ENCODE measurements at places on chromosomes 2 and 18.

DNA sequence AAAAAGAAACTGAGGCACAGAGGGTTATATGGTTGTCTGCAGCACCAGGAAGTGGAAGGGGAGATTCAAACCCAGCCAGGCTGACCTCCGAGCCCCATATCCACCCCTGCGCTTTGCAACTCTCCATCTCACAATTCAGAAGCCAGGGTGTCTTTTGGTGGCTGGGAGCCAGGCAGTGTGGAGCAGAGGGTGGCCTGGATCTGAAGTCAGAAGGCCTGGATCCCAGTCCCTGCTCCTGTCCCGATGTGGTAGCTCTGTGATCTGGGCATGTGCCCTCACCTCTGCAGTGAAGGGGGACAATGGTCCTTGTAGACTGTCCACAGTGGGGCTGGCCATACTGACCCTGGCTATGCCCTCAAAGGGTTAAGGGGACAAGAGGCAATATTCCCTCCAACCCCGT is 57.0 kb downstream of the CIB4 start:
- DNase-seq, result no peak

GRCh38 chr18:25445430-25445829 is 93.5 kb upstream of the ZNF521 start:
- DNase-seq, result no peak

DNA sequence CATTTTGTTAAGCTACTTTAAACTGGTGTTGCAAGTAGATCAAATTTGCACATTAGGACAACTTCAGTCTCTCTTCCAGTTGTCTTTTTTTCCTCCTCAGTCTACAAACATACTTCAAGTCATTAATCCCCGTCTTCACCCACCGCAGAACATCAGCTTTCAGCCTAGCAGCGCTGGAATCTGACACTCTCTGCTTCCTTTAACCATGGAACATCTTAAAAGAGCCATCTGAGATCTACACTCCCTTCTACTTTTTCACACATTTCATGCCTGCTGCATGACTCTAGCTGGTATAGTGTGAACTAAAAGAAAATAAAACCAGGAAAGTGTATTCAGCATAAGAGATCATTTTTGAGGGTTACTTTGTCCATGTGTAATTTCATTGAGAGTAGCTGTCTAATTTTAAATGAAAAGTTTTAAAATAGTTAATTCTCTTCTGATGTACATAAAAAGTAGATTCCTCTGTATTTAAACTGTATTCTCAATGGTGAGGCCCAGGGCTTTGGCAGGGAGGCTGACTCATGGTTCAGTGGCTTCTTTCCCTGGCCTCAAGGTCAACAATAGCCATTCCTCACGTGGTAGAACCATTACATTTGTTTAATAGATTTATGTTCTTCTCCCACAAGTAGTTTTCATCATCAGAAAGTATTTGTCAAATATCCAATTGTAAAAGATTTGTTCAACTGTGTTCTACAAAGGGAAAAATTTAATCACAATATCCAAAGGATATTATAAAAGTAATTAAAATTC is 16.5 kb downstream of the SGPP2 start:
- no peak for DNase-seq

- DNase-seq, result no peak
Measured at GRCh38 chr2:30400151-30400954, 46.7 kb upstream of the LCLAT1 start.

DNA sequence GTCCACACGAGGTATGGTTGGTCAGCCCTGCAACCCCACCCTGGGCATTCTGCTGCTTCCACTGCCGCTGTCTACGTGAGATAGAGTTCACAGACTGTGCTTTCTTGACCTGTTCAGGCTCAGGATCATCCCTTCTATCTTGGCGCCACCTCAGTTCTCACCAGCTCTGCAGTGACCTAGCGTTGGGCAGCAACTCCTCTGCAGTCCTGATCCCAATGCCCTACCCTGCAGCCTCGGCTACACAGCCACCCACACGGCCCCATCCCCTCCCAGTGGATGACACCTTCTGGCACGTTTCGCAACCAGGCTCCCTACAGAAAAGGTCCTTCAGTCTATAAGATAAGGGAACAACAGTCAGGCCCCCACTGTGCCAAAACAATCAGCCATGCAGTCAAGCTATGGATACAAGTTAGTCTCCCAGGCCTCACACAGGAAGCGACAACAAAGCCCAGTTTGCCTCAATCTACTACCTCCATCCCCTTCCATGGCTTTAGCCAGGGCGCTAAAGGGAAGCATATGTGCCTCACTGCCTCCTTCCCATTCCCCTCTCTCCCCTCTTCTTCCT is 317.9 kb upstream of the PKDCC start:
- no peak for DNase-seq

DNA sequence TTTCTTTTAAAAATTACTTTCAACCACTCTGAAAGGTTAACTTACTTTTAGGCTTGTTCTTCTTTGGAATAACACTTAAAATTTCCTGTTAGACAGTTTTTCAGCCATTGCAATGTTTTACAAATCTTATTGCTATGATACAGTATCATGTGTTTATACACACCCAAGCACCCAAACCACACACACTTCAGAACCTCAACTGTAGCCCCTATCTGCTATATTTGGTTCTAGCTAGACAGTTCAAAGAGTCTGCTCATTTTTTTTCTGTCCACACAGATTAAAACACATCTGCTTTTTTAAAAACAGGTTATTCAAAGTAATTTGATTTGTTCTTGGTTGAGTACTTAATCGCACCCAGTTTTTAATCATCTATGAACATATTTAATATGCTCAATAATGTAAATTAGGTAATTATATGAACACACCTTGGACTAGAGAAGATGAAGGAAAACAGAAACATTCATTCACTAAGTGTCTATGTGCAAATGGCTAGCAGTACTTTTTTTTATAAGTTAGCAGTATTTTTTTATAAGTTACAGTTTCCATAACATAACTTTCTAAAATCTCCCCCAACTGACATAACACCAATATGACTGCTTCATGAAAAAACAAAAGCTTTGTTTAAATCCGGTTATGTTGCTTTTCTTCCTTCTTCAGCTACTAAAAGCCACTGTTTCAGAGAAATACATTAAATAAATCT is 17.6 kb downstream of the FBXO11 start:
- DNase-seq, result peak; percentile 38

DNA sequence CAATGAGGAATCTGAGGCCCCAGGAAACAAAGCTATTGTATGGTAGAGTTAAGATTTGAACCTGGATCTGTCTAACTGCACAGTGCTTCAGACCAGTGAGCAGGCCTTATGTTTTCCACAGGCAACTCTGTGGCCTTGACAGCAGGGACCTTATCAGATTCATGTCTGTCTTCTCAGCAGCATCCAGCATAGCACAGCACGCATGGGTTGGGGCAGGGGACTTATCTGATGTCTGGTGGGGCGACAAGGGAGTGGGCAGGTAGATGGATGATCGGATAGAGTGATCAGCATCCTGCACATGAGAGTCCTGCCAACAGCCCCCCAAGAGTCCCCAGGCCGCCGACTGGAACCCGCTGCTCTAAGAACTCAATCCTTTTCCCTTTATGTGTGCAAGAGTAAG is 28.7 kb upstream of the KCNF1 start:
- no peak for DNase-seq

DNA sequence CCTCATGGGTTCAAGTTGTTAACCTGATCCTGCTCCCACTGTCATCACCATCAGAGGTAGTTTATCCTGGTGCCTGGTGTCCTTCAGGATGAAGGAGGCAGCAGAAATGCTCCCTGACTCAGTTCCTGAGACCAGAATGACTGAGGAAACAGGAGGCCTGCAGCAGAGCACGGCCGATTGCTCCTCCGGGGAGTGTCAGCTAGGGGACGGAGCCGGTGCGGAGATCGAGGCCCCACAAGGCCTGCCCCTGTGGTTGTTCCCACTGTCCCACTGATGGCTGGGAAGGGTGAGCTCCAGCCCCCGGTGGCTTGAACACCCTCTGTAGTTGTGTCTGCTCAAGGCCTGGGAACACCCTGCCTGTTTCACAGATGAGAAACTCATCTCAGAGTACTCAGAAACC is 45.6 kb downstream of the SH3BP4 start:
- no peak for DNase-seq

DNA sequence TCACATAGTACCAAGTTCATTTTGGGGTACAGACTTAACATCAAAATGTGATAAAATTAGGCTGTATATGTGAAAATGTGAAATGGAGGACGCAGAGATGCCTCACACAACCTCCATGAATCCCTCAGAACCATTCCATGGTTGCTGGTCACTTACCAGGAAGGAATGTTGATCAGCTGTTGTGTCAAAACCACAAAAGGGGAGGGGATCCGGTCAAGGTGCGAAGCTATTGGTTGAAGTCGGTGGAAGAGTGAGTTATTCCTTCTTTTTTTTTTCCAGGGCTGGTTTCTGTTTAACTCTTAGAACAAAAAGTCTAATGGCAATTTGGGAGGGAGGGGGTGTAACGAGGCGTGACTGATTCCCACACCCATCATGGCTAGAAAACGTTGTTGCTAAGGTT is 32.3 kb upstream of the REG3A start:
- DNase-seq, result no peak

DNA sequence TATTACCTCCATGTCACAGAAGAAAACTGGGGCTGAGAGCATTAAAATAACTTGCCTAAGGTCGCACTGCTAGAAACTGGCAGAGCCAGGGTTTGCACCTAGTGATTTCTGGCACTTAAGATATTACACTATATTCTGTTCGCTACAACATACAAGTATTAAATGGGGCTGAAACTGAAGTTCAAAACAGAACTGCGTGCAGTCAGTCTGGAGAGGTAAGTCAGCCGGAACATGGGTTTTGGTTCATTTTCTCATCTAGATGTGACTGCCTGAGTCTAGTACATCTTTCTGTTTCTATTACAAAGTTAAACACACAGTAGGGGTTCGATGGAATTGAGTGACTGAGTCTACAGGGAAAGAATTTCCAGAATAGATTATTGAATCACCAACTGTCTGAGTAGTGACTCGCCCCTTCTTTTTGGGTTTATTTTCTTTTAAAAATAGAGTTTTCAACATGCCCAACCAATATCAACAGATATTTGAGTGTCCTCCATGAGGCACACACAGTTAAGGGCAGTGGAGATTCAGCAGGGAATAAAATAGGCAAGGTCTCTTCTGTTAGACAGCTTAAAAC is 150.8 kb downstream of the RNF152 start:
- no peak for DNase-seq

- DNase-seq, result peak; percentile 72
Measured at GRCh38 chr2:15177103-15177502, 384.0 kb downstream of the NBAS start.

GRCh38 chr2:197281421-197281820 is 29.2 kb downstream of the ANKRD44 start:
- DNase-seq, result no peak

DNA sequence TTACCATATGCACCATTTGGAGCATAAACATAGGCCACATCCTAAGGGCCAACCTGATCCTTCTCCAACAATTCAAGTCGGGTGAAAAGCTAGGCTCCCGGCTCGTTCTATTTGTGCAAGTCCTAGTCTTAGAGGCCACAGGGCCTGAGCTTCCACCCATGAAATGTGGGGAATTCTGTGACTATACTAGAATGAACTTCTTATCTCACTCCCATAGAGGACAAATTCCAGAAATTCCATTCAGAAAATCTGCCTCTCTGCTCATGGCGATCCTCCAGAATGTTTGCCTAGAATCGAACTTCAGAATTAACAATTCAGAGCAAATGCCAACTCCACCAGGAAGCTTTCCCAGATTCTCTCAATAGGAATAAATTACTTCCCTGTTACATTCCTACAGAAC is 187.9 kb downstream of the BCL11A start:
- no peak for DNase-seq

- no peak for DNase-seq
Measured at GRCh38 chr18:6941996-6942395, 175.6 kb downstream of the LAMA1 start.

DNA sequence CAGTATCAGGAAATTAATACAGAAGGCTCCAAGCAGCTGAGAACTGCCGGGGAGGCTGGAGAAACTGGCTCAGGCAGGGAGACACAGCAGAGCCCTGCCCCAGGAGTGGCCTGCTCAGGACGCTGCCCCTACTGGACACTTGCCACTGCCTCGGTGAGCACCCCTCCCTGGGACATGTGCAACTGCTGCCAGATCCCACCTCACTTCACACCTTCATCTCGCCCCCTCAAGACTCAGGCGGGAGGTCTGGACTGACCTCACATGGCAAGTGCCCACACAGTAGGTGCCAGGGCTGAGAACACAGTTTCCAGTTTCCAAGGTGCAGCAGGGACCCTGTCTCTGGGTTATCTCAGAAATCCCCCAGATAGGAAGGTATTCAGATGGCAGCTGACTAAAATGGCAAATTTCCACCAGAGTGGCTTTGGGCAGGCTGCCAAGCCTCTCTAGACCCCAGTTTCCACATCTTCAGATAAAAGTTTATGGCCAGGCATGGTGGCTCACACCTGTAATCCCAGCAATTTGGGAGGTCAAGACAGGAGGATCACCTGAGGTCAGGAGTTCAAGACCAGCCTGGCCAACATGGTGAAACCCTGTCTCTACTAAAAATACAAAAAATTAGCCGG is 33.7 kb upstream of the LBH start:
- DNase-seq, result no peak
